ENCODE measurements at places on chromosomes 1 and 21.
A peak's percentile ranks its signal among the peaks of the same experiment; 100 is the strongest.

DNA sequence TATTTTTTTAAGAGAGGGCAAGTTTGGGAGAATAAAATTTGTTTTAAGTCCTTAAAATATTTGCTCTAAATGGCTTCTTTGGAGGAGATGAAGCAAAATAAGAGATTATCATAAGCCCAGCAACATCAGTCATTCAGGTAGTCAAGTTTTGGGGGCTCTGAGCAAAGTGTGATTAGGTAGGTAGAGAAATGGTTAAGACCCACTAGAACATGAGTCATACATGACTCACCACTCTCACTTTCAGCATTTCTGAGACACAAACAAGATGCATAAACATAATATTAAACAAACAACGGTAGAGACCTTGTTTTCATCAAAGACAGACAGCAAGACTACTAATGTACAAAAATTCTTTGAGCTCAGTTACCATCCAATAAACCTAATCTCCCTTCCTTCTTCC is 272.2 kb downstream of the LMO4 start:
- no peak for DNase-seq

DNA sequence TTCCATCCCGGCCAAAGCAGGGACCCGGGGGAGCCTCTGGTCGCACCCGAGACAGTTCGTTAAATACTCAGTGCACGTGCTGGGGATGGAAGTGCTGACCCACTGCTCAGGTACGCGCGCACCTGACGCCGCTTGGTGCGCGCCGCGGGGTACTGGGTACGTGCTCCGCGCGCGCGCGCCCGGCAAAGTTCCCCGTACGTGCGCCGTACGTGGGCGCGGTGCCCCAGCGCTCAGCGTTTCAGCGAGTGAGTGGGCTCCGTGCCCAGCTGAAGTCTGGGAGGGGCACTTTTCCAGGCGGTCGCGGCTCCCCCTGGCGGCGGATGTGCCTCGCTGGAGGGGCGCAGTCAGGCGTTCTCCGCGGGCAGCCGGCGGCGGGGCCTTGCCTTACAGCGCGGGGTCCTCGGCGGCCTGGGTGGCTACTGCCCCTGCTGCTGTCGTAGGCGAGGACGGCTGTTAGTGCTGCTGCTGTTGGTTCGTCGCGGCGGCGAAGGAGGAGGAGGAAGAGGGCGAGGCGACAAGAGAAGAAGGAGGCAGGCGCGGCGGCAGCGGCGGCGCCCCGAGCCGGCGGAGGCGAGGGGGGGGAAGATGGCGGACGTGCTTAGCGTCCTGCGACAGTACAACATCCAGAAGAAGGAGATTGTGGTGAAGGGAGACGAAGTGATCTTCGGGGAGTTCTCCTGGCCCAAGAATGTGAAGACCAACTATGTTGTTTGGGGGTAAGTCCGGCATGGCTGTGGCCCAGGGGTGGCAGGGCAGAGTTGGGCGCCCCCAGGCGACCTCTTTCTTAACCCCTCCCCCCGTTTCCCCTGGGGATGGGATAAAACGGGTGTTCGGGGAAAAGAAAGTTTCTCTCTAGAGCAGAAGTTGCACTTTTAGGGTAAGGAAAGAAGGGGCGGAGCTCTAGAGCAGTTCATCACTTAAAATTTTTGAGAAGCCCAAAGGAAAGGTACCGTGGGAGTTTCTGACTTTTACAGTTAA is at the start of gene CDC73:
Gene CDC73 (plus strand): TSS at position 416 of the 978 bp plus-strand sequence. CDS start 170 bp downstream, at position 586.
- peak; percentile 95 for DNase-seq

DNA sequence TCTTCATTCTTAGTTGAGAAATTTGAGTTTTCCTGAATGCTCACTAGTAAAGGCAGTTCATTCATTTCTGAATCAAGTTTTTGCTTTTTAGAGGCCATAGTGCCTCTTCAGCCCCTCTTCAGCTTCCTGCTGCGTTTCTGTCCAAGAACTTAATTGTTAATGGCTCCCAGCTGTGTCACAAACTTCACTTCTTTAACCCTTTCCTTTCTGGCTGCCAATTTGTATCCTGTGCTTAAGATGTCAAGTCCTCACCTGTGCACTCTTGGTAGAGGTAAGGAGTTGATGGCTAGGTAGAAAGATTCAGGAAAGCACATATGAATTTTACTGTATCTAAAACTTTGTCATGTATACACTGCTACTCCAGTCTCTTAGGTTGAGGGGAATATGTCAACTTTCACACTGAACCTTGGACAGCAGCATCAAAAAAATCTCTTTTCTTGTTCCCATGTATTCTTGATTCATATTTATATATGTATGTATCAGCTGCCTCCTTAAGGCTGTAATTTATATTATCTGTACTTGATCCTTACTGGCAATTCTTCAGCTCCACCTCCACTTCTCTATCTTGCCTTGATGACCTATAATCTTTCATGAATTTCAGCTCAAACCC is 612.8 kb downstream of the LMO4 start:
- no peak for DNase-seq

DNA sequence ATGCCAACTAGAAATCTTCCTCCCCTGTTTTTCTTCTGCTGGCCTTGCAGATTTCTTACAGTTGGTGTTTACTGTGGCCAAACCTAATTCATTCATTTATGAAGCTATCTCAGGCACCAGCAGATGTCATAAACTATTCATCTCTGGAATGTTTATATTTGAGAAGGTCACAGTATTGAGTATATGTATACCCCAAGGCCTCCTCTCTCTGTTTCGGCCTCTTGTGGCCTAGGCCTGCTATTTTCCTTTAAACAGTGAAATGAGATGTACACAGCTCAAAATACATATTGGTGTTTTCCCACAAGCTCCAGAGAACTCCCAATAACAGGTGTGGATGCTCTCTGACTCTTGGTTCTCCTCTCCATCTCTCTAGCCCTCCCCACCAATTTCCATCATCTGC is 520.7 kb upstream of the CAMK1G start:
- no peak for DNase-seq

- DNase-seq, result no peak
Observed at GRCh38 chr1:1173061-1173792, 453 bp upstream of the TTLL10 start.

- no peak for DNase-seq
Observed at GRCh38 chr1:116257341-116257767, 115.7 kb upstream of the ATP1A1 start.

DNA sequence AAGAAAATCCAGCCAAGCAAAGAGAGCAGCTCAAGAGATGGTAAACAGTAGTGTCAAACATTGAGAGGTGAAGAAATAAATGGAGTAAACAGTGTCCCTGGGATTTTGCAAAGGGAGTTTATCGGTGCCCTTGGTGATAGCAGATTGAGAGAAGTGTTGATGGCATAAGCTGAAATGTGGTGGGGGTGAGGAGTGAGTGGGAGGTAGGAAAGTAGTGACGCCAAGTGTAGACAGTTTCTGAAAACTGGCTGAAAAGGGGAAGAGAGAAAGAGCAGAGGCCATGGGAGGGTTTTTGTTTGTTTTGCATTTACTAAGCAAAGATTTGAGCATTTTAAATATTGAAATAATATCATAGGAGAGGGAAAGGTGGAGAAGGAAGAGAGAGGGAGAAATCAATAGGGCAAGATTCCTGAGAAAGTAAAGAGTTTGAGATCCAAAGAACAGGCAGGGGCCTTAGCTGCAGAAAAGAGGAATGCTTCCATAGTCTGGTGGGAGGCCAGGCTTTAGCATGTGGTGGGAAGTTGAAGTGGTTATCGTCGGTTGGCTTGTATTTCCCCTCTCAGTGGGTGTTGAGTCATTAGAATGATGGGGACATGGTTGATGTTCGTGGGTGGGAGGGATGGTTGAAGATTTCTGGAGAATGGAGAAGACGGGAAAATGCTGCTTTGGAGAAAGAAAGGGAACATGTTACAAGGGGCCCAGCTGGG is 26.8 kb upstream of the RASAL2 start:
- DNase-seq, result no peak

DNA sequence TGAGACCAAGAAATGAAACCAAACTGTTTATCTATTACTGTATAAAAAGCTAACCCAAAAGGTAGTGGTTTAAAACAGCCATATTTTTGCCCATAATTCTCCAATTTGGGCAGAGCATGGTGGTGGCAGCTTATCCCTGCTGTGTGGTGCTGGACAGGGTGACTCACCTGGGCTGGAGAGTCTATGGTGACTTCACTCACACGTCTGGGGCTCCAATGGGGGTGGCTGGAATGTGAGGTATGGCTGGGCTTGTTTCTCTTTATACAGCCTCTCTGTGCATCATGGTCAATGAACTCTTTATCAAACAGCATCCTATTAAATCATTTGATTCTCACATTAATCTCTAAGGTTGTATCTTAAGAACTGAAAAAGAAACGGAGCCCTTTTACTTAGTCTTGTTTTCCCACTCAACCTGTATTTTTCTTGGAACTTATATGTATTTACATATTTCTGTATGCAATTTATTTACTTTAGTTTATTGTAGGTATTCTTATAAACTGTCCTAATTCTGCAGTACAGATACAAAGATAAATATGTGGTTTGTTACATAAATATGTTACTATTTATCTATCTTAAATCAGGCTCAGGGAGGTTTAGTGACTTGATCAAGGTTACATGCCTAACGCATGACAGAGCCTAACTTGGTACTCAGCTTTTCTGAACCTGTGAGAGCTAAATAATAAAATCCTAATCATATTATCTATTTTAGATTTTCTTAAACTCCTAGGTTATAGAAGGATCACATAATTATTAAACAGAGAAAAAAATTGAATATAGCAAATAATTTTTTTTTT is 37.5 kb upstream of the WLS start:
- DNase-seq, result no peak

GRCh38 chr1:162020150-162020549 is 3.5 kb downstream of the OLFML2B start:
- DNase-seq, result no peak

DNA sequence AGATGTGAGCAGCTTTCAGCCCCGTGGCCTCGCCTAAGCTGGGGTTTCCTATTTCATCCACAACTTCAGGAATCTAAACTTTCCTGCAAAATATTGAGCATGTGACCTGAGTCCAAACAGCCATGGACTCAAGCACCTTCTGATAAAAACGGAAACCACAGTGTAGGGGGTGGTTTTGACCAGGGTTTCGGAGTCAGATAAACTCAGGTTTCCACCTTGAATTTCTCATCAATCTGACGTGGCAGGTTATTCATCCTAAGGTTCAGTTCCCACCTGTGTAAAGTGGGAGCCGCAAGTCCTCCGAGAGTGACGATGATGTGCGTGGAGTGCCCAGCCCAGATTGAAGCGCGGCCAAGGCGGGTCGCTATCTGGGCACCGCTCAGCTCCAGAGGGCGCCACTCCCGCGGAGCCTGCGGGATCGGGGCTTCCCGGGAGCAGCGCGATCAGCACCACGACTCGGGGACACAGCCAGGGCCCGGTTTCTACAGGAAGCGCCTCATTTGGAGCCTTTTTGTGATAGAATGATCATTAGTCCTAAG is 871 bp upstream of the ETS2 start:
- no peak for DNase-seq

DNA sequence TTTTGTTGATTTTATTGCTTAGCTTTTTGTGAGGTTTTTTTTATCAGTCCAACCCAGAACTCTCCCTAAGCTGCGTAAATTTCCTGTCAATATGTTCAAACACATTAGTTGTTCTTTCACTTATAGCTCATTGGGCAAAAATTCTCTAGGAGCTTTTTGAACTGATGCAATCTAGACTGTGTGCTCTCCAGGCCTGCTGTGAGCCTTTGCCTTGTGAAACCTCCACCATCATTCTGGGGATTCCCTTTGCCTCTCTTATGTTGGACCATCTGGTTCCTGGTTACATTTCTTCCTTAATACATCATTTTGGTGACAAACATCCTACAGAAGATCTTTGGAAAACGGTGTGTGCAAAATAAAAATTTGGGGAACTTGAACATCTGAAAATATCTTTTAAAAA is 247.2 kb downstream of the LRRC7 start:
- no peak for DNase-seq

- DNase-seq, result no peak
Observed at GRCh38 chr1:70227439-70227838, 6.3 kb downstream of the SRSF11 start.

- no peak for DNase-seq
Observed at GRCh38 chr1:50720457-50721053, 239.5 kb downstream of the FAF1 start.

DNA sequence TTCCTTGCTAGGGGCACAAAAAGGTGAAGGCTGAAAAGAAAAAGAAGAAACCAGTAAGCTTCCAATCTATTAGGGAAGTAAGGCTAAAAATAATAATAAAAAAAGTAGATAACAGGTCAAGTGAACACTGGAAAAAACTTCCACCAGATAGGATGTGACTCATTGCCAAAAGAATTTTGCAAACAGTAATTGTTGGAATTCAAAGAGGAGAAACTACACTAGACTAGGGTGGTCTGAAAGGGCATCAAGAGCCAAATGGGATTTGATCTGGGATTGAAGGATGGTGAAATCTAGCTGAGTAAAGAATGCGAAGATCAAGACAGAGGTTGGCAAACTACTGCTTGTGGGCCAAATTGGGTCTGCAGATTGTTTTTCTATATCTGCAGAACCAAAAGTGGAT is 6.0 kb upstream of the ST6GALNAC3 start:
- no peak for DNase-seq

- no peak for DNase-seq
Observed at GRCh38 chr21:30629200-30629599, 5.8 kb upstream of the KRTAP20-2 start.

GRCh38 chr1:93692983-93693591 is 11.4 kb upstream of the BCAR3 start:
- DNase-seq, result no peak

GRCh38 chr1:40939320-40940059 is 40.0 kb upstream of the CTPS1 start:
- no peak for DNase-seq

DNA sequence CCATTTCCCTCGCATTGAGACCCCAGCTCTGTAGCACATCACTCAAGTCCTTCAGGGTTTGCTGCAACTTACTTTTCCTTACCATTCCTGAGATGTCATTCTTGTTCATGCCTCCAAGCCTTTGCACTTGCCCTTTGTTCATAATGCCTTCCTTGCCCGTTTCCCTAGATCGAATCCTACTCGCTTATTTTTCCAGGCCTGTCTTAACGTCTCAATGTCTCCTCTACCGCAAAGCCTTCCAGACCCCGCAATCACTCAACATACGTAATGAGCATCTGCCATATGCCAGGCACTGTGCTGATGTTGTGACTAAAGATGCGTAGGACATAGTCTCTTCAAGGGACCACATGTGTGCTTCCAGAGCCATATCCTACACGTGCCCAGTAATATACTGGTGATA is 31.1 kb upstream of the CNIH3 start:
- no peak for DNase-seq

- no peak for DNase-seq
Observed at GRCh38 chr1:182366596-182366995, 25.0 kb downstream of the GLUL start.

All from NCI-H2081 treated with DMSO at 0.1 percent for 48 hours (cell line).